OCI-LY7 (cell line): ENCODE measurements at places on chromosomes 12 and 14.

DNA sequence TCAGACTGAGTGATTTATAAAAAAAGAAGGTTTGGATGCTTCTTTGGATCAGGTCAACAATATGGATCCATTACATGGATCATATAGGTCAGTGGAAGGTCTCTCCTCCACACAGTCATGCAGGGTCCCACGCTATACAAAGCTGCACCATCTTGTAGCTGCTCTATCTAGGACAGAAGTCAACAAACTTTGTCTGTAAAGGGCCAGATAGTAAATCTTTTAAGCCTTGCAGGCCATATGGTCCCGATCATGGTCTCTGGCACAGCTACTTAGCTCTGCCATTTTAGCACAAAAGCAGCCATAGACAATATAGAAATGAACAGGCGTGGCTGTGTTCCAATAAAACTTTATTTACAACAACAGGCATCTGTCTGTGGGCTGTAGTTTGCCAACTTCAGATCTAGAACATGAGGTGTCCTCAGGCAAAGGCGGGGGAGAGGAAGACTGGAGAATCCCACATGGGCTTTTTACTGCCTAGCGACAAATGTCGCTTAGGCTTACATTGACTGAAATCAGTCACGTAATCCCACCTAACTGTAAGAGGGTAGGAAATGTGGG lies 36.7 kb downstream of the TMEM233 start:
- DNase-seq, result no peak

DNA sequence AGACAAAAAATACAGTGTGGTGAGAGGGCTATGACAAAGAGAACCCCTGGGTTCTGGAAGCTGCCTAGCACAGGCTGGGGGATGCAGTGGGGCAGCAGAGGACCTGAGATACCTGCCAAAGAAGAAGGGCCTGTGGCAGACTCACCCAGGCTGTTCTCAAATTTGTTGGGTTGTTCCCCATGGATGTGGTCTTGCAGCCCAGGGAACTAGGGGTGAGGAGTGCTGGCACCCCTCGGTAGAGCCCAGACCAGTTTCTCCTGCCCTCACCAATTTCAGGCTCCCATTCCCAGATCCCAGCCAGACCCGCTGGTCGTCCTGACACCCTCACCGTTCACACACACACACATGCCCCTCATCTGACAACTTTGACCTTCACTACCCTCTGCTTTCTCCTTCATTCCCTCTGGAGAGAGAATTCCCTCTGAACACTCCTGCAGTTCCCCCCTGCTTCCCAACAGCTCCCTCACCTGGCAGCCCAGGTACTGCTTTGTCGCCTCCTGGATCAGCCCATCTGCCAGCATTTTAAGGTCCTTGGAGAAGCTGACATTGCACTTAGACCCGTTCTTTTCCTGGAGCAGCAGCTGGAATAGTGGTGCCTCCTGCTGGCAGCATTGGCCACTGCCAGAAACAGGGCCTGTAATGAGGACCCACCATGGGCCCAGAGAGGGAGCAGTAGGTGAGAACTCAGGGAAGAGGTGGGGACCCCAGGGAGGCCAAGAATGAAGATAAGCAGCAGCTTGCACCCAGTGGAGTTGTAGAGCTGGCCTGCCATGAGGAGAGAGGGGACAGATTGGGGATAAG lies 5.9 kb upstream of the GDF11 start:
- peak; percentile 71 for DNase-seq

GRCh38 chr12:67042697-67043131 lies 226.4 kb upstream of the CAND1 start:
- no peak for DNase-seq

- DNase-seq, result no peak
Observed at GRCh38 chr14:89194376-89194775, 222.7 kb downstream of the FOXN3 start.

DNA sequence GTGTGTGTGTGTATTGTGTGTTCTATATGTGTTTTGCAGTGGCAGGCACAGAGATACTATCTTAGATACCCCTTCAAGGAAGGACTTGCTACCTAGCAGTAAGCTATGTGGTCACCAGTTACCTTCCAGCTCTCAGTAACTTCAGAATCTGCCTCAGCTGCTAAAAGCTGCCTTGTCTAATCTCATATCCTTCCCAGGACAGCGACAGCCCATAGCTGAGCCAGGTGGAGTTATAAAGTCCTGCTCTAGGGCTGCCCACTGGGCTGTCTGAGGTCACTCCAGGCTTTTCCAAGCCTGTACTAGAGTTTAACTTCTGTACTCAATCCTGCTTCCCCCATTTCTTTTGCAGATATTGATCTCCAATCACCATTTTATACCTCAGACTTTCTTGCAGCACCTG lies 942.6 kb downstream of the GALC start:
- no peak for DNase-seq

GRCh38 chr12:80374615-80375014 lies 69.4 kb upstream of the PTPRQ start:
- no peak for DNase-seq

DNA sequence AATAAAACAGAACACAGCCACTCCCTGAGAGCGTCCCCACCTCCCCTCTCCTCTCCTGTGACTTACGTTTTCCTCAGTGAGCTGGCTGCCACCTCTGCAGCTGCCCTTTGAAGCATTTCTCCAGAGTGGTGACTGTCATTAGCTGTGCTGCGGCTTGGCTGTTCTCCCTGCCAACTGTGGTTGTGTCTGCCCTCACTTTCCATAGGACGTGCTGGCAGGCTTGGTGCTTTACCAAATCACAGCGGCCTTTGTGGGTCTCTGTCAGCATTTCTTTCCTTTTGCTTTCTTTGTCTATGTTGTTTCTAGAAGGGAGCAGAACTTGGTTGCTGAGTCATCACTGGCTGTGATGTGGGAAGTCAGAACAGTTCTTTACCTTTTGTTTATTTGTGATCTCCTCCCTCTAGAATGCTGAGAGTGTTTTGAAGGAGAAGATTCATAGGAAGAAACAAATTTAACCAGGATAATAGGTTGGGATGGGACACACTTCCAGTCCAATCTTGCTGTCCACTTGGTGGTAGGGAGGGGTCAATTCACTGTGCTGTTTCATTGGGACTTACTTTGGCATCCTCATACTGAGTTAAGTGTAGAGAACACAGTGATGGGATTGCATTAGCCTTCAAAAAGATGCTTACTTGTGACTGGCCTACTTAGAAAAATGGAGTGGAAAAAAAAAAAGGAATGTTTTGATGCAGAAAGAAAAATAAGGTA lies 88.2 kb downstream of the TMX1 start:
- no peak for DNase-seq

DNA sequence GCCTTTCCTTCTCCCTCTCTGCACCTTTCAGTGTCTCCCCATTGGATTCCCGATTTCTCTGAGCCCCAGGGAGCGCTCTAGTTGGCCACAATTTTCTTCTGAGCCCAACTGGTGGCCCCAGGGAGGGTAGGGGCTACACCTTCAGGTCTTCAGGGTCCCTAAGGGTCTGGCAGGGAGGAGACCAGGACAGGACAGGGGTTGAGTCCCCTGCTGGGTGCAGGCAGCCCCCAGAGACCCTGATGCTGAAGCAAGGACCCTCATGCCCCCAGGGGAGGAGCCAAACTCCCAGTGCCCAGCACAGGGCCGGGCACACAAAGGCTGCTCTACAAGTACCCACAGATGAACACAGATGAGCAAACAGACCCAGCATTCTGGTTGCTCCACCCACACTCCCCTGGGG lies 12.7 kb downstream of the FOXN4 start:
- DNase-seq, result no peak

DNA sequence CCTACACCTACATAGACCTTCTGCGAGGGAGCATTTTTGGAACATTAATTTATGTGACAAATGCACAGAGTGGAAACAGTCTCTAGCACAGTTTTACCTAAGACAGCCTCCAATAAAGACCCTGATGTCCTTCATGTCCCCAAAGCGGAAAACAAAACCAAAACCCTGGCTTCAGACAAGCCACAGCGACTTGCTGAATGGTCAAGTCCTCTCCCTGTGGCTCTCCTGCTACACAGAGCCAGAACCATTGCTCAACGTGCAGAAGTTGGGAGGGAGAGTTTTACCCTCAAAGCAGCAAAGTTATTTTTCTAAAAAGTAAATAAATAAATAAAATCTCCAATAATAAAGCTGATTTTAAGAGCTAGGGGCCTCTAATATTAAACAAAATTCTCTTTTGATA lies 135.0 kb upstream of the TMEM132C start:
- no peak for DNase-seq

DNA sequence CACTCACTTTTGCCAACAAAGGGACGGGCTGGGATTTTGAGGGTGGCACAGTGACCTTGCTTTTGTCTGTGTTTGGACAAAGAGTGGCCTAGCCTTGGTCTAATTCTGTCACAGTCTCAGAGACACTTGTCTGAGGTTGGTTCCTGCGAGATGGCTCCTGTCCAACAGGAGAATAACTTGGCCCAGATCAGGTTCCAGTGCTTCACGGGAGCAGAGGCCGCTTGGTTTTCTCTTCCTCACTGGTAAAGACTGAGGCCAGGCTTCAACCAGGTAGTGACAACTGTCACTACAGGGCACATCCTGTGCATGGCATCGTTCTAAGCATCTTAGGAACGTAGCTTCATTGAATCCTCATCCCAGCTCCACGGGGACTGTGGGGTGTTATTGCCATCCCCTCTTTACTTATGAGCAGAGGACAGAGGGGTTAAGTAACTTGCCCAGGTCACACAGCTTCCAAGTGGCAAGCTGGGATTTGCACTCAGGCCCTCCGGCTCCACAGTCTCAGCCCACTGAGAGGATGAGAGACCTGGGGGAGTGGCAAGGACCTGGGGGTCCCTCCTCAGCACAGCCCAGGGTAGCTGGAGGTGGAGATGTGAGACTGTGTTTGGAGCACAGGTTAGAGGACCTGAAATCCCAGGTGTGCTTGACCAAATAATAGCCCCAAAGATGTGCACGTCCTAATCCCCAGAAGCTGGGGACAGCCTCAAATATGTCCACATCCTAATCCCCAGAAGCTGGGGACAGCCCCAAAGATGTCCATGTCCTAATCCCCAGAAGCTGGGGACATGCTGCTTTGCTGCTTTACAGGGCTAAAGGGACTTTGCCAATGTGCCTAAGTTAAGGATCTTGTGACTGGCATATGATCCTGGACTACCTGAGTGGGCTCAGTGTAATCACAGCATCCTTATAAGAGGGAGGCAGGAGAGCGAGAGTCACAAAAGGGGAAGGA lies 179.2 kb upstream of the RTL1 start:
- DNase-seq, result no peak
